Placental pericyte (primary cell): ENCODE measurements at places on chromosomes 13 and 19. TPM values are rescaled to one million over a fixed set of nuclear protein-coding genes. Genes with fewer than 3 reads are reported as not detected.

Gene C19orf67
- total RNA-seq = not detected in 2 replicates

Gene EBI3
- 1.3 and 1.7 TPM in 2 replicates for total RNA-seq

Gene CEACAM19
- 1.3 and 2.6 TPM in 2 replicates for total RNA-seq

Gene PTH2
- not detected in 2 replicates for total RNA-seq

Gene ZNF320
- total RNA-seq = 7.2 and 11.2 TPM in 2 replicates
